ENCODE measurements at places on chromosomes 5 and 9.

DNA sequence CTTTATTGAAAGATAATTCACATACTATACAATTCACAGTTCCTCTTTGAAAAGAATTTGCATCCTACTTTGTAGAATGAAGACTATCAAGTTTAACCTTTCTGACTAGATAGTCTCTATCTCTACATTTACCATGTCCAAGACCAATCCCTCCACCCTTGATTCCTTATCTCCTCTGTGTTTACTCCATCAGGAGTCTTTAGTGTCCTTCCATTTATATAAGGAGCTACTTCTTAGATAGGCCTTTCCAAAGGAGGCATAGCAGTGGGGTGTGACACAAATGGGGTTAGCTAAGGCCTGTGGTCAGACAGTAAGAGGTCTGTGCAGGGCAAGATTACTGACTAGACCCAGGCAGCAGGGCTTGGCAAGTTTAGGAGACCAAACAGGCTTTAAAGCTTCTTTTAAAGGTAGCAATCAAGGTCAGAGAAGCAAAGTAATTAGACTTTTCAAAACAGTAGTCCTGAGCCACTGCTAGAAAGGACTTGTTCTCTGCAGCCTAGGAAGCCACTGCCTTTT is 11.1 kb upstream of the DMXL1 start:
- DNase-seq: no peak

DNA sequence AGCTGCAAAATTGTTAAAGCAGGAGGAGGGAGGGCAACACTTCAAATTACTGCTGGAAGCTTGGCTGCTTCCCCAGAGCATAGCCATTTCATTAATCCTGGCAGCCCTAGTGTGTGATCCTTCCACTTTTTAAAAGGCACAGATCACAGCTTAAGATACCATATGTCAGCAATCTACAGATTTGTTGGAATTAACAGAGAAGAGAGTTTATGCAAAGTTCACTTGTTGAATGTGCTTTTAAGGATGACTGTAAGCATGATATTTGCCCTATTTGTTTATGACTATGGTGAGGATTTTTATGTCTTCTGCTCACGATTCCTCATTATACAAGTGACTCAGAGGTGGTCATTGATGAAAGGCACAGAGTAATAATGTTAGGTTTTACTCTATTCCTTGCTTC is 156.0 kb upstream of the CDKN2B start:
- no peak for DNase-seq

- DNase-seq: no peak
These were observed 231.3 kb downstream of the NPR3 start for GRCh38 chr5:32942225-32942989.

GRCh38 chr5:159102311-159102934 is 2.7 kb upstream of the EBF1 start:
- no peak for DNase-seq

DNA sequence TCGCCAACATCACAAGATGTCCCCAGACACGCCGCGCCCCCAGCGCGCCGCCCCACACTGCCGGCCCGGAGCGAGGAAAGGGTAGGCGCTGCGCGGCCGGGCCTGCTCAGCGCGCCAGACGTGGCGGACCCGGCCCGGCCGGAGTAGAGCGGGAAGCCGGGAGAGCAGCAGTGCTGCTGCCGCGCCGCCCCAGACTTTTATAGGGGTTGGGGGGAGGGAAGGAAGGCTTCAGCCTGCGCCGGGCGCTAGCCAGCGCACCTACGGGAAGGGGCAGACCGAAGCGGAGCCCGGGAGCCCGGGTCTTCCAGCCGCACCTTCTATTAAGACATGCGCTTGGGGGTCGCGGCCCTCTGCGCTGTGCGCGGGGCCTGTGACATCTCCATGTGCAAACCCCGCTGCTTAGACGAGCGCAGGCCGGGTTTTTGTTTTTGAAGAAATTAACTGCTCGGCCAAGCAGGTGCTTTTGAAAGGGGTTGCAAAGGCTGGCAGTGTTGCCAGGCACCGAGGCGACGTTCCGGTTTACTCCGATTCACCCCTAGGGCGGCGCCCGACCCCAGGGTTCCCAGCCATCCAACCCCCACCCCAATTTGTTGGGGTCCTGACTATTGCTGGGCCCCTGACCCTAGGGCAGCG is 353 bp upstream of the PAX5 start:
- no peak for DNase-seq

GRCh38 chr9:29060041-29060440 is 1486.8 kb upstream of the C9orf72 start:
- no peak for DNase-seq

DNA sequence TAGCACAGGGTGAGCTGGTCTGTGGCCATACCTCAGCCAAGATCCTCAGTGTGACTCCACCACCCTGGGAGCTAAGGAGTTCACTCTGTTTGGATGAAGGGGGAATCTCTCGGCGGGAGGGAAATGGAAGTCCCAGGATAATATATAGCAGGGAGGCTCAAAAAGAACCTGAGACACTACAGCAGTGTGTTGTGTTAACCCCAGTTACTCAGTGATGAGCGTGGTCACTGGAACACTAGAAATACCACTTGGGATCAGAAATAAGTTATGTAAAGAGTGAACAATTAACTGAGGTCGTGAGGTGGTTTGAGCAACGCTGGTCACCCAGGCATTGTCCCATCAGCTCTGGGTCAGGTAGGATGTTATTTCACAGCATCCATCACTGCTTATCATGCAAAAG is 59.3 kb upstream of the ADAMTS16 start:
- no peak for DNase-seq

DNA sequence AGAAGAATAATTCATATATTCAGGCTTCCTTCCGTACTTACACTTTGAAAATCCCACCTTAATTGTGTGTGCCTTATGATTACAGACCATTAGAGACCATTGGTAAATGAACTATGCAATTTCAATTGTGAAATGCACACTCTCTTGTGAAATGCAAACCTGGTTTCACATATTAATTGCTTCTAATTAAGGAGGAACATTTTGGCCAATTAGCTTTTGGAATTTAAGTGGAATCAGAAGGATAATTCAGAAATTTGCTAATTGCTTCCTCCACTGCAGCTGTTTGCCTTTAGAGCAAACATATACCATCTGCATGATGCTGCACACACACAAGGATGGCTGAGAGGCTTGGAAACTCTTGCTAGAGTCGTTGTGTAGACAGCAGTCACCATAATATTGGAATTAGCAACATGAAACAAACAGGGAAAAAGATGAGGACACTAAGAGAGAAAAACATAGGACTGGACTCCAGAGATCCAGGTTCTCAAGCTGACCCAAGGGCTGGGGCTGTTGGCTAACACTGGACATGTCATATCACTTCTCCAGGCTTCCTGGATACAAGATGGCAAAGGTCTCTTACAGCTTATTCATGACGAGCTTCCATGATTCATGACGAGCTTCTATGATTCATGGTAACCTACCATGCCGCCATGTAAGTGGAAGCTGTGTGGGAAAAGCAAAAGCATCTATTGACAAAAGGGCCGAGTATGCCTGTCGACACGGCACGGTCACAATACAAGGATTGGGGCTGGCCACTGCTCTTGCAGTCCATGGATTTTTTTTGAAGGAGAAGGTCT is 78.0 kb downstream of the PTCH1 start:
- DNase-seq: no peak

All from effector memory CD8-positive, alpha-beta T cell (primary cell).